Stimulated activated CD4-positive, alpha-beta T cell treated with anti-CD3 and anti-CD28 coated beads, TNF-alpha, amount 100 ng/mL, for 48 hours (primary cell): ENCODE measurements at places on chromosomes 1 and 21.

- no peak for DNase-seq
These were observed 37.5 kb upstream of the POU3F1 start for GRCh38 chr1:38084113-38084512.

- DNase-seq = no peak
These were observed 64.2 kb upstream of the MRPS6 start for GRCh38 chr21:34009193-34009592.

DNA sequence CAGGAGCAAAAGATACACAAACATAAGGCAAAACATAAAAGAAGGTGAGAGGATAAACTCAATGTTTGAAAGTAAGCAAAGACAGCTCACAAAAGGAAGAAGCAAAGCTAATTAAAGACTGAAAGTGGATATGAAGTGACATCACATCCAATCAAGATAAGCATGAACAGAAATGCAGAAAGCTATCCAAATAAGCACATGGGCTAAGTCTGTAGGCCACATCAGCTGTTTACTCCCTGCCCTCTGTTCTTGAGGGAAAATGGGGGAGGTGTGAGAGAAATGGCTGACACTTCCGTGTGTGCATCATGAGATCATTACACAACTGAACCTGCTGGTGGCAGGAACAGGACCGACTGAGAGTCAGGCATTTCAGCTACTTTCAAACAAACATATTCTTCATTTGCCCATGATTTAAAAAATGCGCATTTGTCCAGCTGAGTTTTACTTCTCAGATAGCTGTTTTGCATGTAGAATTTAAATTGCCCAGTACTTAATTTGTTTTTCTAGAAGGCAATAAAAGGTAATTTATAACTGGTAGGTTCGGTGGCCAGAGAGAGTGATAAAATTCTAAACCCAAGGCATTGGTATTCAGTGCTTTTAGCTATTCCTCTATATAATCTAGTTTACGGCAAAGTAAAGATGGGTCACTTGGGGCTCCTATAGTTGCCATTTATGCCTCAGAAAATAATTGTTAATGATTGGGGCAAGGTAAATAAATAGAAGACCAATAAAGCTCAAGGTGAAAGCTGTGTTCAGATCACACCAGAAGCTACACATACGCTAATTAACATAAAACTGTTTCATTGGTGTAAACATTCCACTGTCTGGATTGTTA is 27.2 kb upstream of the MAN1A2 start:
- DNase-seq = no peak

DNA sequence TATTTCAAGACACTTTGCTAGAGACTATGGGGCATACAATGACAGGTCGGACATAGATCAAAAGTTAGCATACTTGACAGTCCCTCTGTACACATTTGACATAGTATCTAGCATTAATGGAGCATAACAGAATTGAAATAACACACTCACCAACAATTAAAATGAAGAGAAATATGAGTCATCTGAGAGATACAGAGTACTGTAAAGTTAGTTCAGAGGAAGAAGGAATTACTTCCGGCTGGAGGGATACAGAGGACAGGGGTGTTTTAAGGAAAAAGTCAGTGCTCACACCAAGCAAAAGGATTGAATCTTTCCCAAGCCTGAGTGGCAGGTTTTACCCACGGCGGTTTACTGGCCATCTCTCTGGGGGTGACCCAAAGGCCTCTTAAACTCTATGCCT is 2.4 kb downstream of the ZMYND12 start:
- no peak for DNase-seq

DNA sequence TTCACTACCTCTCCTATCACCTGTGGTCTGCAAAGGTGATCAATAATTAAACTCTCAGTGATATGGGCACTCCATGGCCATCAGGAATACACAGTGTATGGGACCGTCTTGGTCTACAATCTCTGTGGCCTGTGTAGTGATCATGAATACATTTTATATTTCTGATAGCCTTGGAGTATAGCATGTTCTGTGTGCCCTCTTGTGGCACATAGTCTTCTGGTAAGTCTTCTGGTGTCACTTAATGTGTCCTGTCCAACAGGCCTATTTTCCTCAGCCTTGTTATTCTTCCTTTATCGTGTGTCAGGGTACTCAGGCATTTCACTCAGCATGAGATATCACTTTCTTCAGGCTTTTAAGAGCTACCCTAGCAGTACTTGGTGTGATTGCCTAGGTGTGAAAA is 393.6 kb downstream of the AGBL4 start:
- no peak for DNase-seq

- no peak for DNase-seq
These were observed 133.2 kb upstream of the KCNJ15 start for GRCh38 chr21:38123626-38124025.

DNA sequence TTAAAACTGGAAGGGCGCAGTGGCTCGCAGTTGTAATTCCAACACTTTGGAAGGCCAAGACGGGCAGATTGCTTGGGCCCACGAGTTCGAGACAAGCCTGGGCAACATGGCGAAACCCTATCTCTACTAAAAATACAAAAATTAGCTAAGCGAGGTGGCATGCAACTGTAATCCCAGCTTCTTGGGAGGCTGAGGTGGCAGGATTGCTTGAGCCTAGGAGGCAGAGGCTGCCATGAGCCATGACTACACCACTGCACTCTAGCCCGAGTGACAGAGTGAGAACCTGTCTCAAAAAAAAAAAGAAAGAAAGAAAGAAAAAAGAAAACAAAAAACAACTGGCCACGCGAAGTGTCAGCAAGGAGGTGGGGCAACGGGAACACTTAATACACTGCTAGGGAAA is 6.3 kb downstream of the UBE2G2 start:
- no peak for DNase-seq

DNA sequence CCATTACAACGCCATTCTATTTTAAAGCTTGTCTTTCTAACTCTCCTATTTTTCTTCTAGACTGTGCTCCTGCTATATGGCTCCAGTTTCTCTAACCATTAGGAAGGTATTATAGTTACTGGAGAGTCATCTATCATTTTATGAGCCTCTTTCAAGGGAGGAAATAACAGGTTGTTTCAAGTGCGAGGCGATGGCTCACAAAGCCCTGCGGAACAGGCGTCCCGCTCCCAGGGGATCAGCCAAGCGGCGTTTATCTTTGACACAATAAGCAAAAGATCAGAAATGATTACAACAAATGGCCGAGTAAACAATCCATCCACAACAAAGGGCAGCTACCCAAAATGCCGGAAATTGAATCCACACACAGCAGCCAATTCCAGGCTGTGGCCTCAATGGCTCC is 249.5 kb upstream of the POU3F1 start:
- no peak for DNase-seq

- DNase-seq = no peak
These were observed 15.9 kb upstream of the IFI6 start for GRCh38 chr1:27687906-27688305.

DNA sequence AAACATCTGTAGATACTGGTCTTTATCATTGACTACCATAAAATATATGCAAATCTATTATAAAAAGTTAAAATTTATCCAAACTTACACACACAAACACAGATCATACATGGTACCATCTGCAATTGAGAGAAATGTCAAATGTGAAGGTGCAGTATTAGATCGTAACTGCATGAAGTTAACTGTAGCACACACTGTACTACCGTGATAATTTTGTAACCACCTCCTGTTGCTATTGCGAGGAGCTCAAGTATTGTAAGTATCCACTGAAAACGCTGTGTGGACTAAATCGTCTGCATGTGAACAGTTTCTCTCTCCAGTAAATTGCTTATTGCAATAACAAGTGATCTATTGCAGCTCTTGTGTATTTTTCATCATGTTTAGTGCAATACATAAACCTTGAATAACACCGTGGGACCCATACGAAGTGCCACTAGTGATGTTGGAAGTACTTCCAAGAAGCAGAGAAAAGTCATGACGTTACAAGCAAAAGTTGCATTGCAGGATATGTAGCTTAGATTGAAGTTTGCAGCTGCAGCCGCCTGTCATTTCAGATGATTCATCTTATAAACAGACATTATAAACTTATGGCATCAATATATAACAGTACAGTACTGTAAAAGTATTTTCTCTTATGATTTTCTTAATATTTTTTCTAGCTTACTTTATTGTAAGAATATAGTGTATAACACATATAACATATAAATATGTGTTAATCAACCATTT is 172.9 kb downstream of the SDCCAG8 start:
- DNase-seq = no peak

- DNase-seq = no peak
These were observed 24.7 kb downstream of the SLC6A17 start for GRCh38 chr1:110174961-110175360.
